CD4-positive, alpha-beta memory T cell (primary cell): ENCODE measurements at places on chromosomes 2 and 18. TPM values are rescaled to one million over a fixed set of nuclear protein-coding genes. Genes with fewer than 3 reads are reported as not detected.

- DNase-seq, result no peak
Observed at GRCh38 chr2:23505984-23506380, 121.0 kb downstream of the KLHL29 start.

EN1 gene
- not detected for total RNA-seq

MSTN gene
- not detected for total RNA-seq

DNA sequence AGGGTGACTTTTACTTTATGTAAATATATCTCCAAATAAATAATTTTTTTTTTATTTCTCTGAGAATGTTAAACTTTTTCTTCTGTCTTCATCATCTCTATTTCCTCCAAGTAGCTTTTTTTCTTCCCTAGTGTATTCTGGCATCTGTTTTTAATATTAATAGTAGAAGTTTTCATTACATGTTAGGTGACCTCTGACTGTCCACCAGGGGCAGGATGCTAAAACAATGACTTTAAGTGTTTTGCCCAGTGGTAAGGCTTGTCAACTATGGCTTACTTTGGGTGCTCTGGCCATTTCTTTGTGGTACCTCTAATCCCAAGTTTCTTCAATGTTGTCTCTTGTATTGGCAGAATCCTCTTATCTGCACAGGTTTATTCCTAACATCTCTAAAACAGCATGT, 127.1 kb downstream of the SRBD1 start:
- no peak for DNase-seq

DNA sequence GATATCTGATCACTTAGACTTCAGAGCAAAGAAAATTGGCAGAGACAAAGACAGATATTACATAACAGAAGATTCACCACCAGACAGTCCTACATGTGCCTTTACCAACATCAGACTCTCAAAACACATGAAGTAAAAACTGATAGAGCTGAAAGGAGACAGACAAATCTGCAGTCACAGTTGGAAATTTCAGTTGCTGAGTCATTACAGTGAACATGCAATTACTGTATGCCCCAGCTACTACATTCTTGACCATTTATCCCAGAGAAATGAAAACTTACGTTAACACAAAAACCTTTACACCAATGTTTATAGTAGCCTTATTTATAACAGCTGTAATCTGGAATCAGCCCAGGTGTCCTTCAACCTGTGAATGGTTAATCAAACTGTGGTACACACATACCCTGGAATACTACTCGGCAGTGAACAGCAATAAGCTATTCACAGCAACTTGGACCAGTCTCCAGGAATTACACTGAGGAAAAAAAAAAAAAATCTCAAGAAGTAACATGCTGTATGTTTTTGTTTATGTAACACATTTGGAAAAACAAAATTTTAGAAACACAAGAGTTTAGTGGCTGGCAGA, 7.5 kb upstream of the SCLY start:
- DNase-seq, result no peak

PSMA8 gene
- total RNA-seq, result 0.75 TPM

- DNase-seq, result no peak
Observed at GRCh38 chr2:144529841-144530240, 9.9 kb upstream of the ZEB2 start.

GRCh38 chr2:207238831-207239701, 73.3 kb upstream of the KLF7 start:
- no peak for DNase-seq
